ENCODE measurements at places on chromosomes 7 and 10.

- DNase-seq = peak; percentile 19
Observed at GRCh38 chr10:94546049-94546900, 687 bp downstream of the HELLS start.

DNA sequence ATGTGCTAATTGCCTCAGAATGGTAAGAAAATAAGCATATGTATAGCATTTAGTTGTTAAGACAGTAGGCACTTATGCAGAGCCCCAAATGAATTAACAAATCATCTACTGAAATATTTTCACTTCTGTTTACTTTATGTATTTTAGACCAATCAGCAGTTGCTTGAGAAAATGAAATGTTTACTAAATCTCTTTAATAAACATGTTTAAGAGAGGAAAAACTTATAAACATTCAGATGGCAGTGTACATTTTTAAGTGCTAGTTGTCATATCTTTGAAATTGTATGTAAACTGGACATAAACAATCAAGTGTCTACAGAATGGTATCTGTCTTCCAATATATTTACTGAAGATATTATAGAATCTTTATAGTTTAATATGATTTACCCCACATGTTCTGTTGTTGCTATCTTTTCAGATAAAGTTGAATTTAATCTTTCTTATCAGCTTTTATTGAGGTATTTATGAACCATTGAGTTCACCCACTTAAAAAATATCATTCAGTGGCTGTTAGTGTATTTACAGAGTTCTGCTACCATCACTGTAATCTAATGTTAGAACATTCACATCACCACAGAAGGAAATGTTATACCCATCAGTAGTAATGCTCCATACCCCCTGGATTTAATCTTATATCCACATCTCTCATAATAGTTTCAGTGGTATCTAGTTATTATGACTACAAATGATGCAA lies 264.3 kb downstream of the ADK start:
- no peak for DNase-seq

DNA sequence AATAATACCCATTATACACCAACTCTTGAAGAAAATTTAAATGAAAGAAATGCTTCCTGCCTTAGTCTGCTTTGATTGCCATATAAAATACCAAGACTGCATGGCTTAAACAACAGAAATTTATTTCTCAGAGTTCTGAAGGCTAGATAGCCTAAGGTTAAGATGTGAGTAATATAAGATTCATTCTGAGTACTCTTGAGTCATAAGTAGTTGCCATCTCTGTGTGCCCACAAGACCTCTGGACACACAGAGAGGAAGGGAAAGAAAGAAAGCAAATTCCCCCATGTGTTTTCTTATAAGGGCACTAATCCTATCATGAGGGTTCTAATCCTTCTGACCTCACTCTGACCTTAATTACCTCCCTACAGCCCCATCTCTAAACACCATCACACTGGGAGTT lies 201.2 kb downstream of the PTN start:
- no peak for DNase-seq

- no peak for DNase-seq
Observed at GRCh38 chr10:101670635-101671034, 24.3 kb downstream of the FBXW4 start.

DNA sequence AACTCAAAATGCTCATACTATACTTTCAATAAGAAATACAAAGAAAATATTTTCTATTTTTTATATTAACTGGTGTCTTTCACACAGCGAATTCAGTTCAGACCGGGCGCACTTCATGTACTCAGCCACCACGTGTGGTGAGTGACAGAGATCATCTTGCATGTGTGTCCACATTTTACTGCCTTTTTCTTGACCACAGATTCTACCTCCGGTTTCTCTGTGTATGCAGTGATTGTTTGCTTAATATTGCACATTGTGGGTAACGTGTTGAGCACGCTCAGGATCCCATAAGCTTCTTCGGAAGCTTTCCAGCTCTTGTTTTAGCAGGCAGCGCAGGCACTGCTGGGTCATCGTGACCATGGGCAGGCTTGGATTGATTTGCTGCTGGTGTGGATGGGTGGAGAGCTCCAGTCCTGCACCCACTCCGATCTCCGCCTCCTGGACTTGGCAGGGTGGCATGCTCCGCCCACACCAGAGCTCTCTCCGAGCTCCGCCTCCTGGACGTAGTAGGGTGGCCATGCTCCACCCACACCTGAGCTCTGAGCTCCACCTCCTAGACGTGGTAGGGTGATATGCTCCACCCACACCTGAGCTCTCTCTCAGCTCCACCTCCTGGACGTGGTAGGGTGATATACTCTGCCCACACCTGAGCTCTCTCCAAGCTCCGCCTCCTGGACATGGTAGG lies 253.3 kb downstream of the DIP2C start:
- no peak for DNase-seq

- DNase-seq = no peak
Observed at GRCh38 chr10:128306966-128307365, 180.7 kb upstream of the MKI67 start.

DNA sequence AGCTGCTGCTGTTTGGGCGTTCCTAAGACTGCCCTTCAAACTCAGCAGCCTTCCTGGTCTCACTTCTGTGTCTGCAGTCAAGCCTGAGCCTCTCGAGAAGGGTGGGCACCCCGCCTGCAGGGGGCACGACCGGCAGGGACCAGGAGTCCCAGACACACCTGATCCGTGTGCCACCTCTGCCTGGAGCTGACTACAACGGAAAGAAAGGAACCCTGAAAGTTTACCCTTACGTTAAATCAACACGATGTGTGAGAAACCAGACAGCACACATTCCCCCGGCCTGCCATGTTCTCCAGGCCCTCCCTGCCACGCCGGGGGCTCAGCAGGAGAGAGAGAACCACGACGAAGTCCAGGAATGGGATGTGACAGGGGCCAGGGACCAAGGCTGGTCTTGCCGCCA lies 5.0 kb downstream of the MAD1L1 start:
- DNase-seq = no peak

GRCh38 chr7:128427289-128427891 lies 17.6 kb upstream of the IMPDH1 start:
- peak; percentile 60 for DNase-seq

- DNase-seq = no peak
Observed at GRCh38 chr7:17094963-17095574, 203.4 kb upstream of the AHR start.

- DNase-seq = no peak
Observed at GRCh38 chr10:3350205-3350604, 177.6 kb upstream of the PITRM1 start.

- no peak for DNase-seq
Observed at GRCh38 chr10:83574770-83575169, 564.5 kb upstream of the GHITM start.

DNA sequence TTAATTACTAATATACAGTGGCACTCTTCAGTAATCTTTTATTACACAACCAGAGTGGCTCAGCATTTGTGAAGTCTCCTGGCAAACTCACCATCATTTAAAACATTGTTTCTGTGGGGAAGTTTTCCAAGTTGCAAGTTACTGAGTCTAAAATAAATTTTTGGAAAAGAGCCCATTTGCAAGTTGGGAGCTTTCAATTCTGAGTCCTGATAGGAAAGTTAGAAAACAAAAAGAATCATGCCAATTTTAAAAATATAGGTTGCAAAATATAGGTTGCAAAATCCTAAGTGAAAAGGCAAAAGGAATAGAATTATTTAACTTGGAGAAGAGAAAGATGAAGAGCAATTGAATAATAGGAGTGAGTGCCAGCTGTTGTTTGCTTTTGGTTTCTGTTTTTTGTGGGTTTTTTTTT lies 378.8 kb upstream of the C7orf33 start:
- DNase-seq = no peak

DNA sequence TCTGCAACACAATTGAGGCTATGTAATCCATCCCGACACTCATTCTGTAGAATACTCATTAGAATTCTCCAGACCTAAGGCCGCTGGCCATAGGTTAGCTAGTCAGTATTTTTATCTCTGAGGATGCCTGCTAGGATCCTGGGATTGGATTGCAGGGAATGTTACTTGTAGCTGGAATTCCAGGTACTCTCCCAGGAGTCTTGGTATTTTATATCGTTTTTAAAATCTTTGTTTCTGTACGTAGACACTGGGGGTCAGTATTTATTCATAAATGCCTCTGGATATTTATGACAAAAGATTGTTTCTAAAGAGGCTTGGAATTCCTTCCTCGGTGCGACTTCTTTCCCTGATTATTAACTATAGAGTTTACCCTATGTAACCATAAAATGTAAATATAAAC lies 40.1 kb downstream of the BPGM start:
- peak; percentile 51 for DNase-seq
